NCI-H1694 (cell line): ENCODE measurements at places on chromosomes 12 and 14.
A peak's percentile ranks its signal among the peaks of the same experiment; 100 is the strongest.

DNA sequence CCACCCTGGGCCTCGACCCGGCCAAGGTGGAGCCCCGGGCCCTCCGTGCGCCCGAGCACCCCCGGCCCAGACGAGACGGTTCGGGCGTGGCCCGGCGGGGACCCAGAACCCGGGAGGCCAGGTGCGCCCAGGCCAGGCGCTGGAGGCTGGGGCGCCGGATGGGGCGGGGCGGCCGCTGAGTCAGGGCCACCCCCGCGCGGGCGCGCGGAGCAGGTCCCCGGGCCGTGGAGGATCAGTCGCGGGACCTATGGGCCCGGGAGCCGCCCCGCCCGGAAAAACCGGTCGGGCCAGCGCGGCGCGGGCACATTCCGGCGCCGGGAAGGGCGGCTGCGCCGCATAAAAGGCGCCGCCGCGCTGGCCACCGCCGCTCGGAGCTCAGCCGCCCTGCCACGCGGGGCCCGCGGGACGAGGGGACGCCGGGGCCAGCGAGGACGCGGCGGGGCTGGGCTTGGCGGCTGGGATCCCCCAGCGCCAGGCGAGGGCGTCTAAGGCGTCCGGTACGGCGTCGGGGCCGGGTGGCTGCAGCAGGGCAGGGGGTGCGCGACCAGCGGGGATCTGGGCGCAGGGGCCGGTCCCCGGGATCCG, 21.5 kb upstream of the KIF26A start:
- no peak for DNase-seq

- no peak for DNase-seq
Measured at GRCh38 chr14:100846309-100846859, 20.5 kb downstream of the MEG3 start.

GRCh38 chr12:92324849-92325500, 179.3 kb upstream of the BTG1 start:
- DNase-seq: no peak

DNA sequence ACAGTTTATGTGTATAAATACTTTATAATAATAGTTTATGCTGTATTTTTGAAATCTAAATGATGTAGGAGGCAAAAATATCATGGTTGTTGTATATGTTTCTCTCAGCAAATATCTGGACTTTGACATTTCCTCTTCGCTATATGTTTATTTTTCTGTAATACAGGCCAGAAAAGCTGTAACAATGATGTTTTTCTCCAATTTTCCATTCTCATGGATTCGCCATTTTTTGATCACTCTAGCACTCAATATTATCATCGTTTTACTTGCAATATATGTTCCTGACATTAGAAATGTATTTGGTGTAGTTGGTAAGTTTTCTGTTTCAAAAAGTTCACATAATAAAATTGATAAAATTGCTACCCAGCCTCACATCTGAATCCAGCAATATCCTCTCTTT, 70.6 kb downstream of the SLC38A6 start:
- DNase-seq: no peak

GRCh38 chr14:101137234-101137633, 233.7 kb upstream of the RTL1 start:
- no peak for DNase-seq

DNA sequence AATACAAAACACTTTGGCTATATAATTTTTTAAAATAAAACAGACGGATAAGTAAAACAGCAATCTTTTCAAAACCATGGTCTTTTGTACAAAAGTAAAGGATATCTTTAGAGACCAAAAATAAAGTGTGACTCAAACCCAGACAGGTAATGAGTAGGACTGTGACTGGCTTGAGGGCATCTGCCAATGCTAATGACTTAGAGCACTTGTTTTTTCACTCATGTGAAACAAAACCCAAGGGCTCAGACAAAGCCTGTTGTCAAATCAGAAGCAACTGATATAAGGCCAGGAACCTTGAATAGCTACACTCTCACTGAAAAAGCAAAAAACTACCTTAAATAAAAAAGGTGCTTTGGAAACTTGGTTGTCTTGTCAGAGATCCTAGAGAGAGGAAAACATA, 357.4 kb downstream of the TMEM117 start:
- no peak for DNase-seq

GRCh38 chr14:29759521-29760340, 167.9 kb downstream of the PRKD1 start:
- DNase-seq: no peak

GRCh38 chr14:90521084-90521929, 124.5 kb downstream of the CALM1 start:
- DNase-seq: peak; percentile 12

DNA sequence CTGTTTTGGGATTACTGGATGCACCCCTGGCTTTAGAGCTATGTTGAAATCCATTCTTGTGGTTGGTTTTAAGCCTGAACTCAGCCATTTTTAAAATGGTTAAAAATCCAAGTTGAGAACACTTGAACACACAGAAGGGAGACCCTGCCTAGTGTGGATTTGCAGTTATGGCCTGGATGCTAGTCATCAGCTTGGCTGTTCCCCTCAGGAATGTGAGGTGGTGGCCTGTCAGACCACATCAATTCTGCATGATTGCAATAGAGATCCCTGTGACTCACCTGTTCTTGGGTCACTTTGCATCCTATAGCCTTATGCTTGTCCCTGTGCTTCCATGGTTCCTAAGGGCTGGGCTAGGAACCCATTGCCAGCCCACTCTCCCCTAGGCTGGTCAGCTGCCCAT, 454.1 kb downstream of the ATP23 start:
- no peak for DNase-seq

DNA sequence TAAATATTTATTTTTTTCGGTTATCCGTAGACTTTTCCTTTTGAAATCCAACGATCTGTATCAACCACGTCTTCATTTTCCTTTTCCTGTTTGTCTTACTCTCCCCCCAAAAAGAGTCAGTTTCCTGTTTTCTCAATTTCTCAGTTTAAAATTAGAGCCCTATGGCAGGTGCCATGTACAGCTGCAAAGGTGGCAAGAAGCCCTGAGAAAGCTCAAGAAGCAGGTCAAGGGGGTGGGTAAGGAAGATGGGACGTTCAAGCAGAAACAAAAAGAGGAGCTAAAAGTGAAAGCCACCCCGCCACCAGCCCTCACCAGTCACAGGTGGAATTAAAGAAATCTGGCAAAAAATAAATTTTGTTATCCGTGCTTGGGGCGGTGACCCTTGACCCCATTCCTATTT, 26.7 kb downstream of the SLC35E3 start:
- no peak for DNase-seq
